Stimulated activated CD4-positive, alpha-beta T cell treated with anti-CD3 and anti-CD28 coated beads, Interleukin-1b, Interleukin-23, amount 100 ng/mL, for 4 hours (primary cell): ENCODE measurements at places on chromosomes 11 and 22.
A peak's percentile ranks its signal among the peaks of the same experiment; 100 is the strongest.

DNA sequence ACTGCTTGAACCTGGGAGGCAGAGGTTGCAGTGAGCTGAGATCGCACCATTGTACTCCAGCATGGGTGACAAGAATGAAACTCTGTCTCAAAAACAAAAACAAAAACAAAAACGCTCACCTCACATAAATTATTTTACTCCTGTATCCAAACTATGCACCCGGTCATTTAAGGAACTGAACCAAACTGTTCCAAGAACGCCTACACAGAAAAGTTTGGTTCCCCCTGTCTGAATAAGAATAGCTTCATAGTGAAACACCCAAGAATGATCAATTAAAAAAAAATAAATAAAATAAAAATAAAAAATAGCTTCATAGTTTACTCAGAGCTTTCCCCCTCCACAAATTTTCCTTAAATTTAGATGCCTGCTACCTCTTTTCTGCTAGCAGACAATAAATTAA, 13.7 kb downstream of the NUP98 start:
- DNase-seq = no peak

DNA sequence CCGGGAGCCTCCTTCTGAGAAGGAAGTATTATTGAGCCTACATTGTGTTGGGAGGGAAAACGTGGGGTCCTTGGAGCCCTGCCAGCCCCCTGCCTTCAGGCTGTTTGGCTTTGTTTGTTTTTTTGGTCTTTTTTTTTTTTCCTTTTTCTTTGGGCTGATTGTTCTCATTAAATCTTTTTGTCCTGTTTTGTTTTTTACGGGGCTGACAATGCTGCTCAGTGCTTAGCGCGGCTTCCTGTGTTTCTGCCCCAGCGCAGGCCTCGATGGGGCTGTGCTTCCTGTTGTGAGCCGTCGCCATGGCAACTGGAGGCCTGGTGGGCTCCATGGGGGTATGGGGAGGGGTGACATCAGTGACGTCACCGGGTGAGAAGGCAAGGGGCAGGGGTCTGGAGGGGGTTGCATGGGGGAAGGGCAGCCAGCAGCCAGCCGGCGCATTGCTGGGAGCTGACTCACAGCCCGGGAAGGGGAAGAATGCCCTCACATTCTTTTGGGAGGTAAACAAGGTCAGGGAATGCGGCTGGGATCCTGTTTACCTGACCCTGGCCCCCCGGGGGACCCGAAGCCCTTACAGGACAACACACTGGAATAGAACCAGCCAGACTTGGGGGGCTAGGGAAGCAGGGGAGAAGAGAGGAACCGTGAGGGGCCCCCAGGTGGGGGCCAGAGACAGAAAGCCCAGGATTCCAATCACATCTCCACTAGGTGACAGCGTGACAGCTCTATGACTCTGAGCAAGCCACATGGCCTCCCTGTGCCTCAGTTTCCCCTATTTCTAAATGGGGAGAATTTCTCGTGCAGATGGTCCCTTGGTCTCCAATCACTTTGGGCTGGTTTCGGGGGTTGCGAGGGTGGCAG, 22.2 kb upstream of the CBX7 start:
- peak; percentile 28 for DNase-seq

DNA sequence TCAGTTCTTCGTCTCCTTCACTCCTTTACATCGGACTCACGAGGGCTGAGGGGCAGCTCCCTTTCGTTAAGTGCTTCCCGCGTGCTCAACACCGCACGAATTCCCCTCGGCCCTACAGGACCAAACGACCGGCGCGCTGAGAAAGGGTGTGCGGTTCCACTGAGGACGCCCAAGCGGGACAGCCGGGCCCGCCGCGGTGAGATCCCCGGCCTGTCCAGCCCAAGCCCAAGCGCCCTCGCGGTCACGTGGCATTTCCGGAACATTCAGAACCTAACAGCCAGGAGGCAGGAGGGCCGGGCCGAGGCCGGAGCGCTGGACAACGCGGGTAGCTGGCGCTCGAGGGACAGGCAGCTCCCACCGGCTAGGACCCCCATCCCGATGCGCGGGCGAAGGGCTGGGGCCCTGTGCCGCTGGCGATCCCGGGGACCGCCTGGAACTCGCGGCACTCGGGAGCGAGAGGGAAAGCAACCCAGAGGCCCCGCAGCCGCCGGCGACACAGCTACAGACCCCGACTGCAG, 737 bp upstream of the STIP1 start:
- no peak for DNase-seq

DNA sequence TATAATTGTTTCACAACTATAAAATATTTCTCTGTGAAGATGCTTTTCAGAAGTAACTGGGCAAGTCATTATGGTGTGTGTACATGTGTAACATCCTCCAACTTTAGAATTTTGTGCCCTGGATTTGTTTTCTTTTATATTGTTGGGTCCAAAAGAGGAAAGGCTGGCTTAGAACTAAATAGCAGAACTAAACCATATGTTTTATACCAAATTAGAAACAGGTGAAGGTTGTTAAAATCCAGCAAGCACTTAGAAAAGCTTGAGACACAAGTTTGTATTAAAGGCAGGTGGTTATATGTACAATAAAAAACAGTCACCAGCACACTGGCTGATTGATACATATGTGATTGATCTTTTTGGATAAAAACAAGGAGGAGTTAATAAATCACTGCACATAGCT, 158.5 kb downstream of the WNT11 start:
- no peak for DNase-seq
